ENCODE measurements at places on chromosomes 12 and 14. TPM values are rescaled to one million over a fixed set of nuclear protein-coding genes. Genes with fewer than 3 reads are reported as not detected.

Gene HELB
- total RNA-seq, result 14.6 TPM

Gene MBIP
- total RNA-seq, result 40.2 TPM

Gene STAB2
- not detected for total RNA-seq

Gene CTSG
- total RNA-seq, result not detected

- DNase-seq, result no peak
Measured at GRCh38 chr14:103872481-103873113, 25.2 kb upstream of the PPP1R13B start.

DNA sequence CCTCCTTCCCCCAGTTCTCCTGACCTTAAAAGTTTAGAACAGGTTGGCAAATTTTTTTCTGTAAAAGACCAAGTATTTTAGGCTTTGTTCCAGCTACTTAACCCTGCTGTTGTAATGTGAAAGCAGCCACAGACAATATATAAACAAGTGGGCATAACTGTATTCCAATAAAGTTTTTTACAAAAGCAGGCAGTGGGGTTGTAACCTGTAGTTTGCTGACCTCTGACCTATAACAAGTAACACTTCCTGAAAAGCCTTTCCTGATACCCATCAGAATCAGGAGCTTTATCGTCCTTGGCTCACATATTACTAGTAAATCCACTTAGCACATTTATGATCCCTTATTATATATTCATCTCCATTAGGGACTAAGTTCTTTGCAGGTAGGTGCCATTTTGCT is 13.1 kb upstream of the SMARCC2 start:
- DNase-seq, result no peak

- no peak for DNase-seq
Measured at GRCh38 chr14:101815994-101816393, 54.5 kb downstream of the PPP2R5C start.

GRCh38 chr14:58887931-58888330 is 250.2 kb downstream of the DACT1 start:
- DNase-seq, result no peak

DNA sequence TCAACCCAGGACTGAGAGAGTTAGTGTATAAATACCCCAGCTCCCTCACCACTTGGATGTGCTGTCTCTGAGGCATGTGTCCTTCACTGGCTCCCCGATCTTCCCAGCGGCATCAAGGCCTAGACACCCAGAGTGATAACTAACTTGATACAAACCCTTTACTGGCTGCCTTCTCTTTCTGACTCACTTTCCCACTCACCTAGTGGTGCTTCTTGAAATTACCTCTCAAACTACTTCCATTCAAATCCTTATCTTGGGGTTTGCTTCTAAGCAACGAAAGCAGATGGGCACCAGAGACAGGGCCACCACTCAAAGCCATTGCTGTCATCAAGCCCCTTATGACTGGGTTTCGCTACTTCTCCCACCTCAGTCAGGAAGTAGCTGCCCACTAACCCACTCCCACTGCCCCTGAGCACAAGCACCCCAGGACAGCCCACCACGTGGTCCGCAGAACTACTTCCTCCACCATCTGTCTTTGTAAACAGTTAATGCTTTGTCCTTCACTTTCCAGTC is 17.2 kb downstream of the ZFP36L1 start:
- no peak for DNase-seq

DNA sequence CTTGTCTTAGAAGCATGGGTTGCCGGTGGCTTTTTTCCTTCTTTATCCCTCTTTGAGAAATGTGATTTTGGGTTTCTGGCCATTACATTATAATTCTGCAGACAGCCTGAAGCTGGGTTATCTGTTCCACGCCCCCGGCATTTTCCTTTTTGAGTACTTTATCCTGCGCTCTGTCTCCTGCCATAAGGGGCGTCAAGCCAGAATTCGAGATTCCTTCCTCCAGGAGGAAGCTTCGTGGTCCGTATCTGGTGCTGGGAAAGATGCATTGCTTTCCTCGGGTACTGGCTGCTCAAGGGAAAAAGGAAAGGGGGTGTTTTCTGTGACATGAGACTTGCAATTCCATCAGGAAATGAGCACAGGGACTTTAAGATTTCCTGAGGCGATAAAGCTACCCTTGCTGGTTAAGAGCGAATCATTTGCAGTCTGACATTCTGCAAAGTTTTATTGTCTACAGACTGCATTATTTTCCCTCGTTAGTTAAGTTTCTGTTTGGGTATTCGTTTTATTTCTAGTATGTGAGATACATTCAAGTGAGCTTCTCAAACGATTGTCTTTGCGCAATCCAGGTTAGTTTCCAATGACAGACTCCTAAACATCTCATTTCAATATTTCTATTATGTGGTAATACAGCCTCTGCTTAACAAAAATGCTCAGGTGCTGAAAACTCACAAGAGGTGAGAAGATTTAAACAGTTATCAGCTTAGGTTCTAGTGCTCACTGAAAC is 694 bp downstream of the AKAP5 start:
- DNase-seq, result no peak

GRCh38 chr14:95003099-95003960 is 154.0 kb downstream of the DICER1 start:
- no peak for DNase-seq

- no peak for DNase-seq
Measured at GRCh38 chr14:103019826-103020225, 37.5 kb downstream of the CDC42BPB start.

GRCh38 chr12:55850893-55851292 is 8.2 kb upstream of the MMP19 start:
- no peak for DNase-seq

DNA sequence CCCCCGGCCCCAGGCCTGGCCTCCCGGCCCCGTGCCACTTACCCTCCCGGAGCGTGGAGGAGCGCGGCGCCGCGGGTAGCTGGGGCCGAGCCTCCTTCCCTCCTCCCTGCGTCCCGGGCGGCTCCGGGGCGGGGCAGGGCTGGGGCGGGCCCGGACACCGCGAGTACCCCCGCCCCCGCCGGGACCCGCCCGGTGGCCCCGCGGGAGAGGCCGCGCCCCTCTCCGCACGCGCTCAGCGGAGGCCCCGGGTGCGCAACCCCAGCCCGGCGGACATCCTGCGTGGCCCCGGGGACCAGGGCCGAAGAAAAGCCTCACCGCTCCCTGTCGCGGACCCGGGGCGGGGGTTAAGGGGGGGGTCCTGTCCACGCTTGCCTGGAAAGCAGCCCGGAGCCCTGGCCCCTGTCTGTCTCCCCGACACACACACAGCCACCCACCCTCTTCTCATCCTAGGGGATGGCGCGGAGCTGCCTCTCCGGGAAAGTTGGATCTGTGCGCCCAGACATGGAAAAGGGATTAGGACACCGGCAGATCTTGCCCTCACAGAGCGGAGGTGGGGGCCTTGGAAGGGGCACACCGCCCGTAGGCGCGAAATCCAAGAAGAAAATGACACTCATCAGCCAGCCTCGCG is at the start of gene SYNE3:
Gene SYNE3, minus strand, starts transcription at position 97 of the 628 bp plus-strand sequence. CDS start 40,829 bp downstream, outside the sequence.
- DNase-seq, result peak; percentile 25

DNA sequence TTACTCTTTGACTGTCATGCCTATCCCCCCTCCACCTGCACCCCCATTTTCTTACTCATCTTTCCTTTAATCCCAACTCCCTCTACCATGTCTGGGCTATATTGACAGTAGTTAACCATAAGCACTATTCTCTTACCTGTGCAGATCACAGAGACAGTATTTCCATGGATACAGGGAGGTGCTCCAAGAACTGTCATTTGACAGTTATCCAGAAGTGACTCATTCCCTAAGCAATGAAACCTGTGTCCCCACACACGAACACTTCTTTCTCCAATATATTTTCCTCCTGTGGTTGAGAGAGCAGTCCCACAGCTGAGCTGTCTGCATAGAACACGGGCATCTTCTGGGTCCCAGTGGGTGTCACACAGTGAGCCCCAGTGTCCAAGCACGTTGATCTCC is 68.8 kb downstream of the CD163L1 start:
- no peak for DNase-seq

- DNase-seq, result no peak
Measured at GRCh38 chr12:95262808-95263207, 45.2 kb downstream of the VEZT start.
